Bronchial epithelial cell (primary cell): ENCODE measurements at places on chromosomes 11 and 22.

GRCh38 chr11:36002796-36003195 lies 58.9 kb downstream of the LDLRAD3 start:
- DNase-seq = no peak

- peak; percentile 72 for DNase-seq
Measured at GRCh38 chr11:44112091-44112821, 16.8 kb downstream of the EXT2 start.

DNA sequence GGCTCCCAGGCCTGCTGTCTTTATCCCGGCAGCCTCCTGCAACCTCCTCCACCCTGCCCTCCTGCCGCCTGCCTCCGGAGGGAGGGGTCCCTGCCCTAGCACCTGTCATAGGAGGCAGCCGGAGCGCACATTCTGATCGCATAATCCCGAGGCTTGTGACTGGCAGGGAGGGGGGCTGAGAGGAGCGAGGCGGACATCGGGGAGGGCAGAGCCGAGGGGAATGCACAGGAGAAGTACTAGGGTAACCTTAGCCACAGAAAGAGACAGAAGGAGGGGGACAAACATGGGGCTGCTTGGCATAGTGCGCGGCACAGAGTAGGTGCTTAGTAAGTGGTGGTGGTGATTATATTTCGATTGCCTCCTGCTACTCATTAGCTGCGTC lies 9.2 kb upstream of the ALX4 start:
- DNase-seq = no peak

GRCh38 chr11:16299390-16299789 lies 57.0 kb downstream of the SOX6 start:
- no peak for DNase-seq

GRCh38 chr11:42972741-42973140 lies 339.1 kb upstream of the API5 start:
- DNase-seq = no peak

GRCh38 chr11:92972248-92972647 lies 2.8 kb downstream of the MTNR1B start:
- no peak for DNase-seq

GRCh38 chr11:6603287-6604080 lies at the start of the genes ILK and RRP8:
Gene ILK, plus strand, starts transcription at chr11:6603774. Its CDS starts 498 bp downstream, at chr11:6604272.
Gene RRP8, minus strand, starts transcription at chr11:6603616. Its CDS starts 114 bp downstream, at chr11:6603502.
- peak; percentile 75 for DNase-seq

- no peak for DNase-seq
Measured at GRCh38 chr11:121240650-121241303, 51.8 kb upstream of the SC5D start.
